G401 (cell line): ENCODE measurements at places on chromosomes 7 and 10. TPM values are rescaled to one million over a fixed set of nuclear protein-coding genes. Genes with fewer than 3 reads are reported as not detected.

The ABCB4 gene
- total RNA-seq, result not detected in 2 replicates

The CALML3 gene
- not detected in 2 replicates for total RNA-seq

The PDK4 gene
- total RNA-seq, result not detected in 2 replicates

The CDHR3 gene
- 1.8 TPM in 1 of 2 replicates, not detected in the other for total RNA-seq

The HOXA10 gene
- 10.3 and 23.0 TPM in 2 replicates for total RNA-seq
